Hematopoietic multipotent progenitor cell treated with erythropoietin and hydrocortisone succinate and interleukin-3 and kit ligand, for 4 days (in vitro differentiated cells): ENCODE measurements at places on chromosomes 2 and 18.

DNA sequence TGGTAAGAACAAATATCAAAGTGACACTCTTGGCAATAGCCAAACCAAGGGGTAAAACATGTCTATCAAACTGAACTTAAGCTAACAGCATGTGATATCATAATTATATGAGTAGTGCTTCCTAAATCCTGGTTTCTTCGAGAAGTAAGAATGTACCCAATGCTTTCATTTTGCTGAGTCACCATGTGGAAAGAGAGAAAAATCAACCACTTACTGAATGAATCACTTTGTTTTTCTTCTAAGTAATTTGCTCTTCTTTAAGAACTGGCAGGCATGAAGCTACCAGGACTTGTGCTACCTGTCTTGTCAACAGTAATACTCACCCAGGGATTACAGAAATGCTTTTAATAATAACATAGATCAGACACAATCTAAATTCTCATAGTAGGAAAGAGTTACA, 19.0 kb upstream of the DUSP19 start:
- peak; percentile 21 for DNase-seq

DNA sequence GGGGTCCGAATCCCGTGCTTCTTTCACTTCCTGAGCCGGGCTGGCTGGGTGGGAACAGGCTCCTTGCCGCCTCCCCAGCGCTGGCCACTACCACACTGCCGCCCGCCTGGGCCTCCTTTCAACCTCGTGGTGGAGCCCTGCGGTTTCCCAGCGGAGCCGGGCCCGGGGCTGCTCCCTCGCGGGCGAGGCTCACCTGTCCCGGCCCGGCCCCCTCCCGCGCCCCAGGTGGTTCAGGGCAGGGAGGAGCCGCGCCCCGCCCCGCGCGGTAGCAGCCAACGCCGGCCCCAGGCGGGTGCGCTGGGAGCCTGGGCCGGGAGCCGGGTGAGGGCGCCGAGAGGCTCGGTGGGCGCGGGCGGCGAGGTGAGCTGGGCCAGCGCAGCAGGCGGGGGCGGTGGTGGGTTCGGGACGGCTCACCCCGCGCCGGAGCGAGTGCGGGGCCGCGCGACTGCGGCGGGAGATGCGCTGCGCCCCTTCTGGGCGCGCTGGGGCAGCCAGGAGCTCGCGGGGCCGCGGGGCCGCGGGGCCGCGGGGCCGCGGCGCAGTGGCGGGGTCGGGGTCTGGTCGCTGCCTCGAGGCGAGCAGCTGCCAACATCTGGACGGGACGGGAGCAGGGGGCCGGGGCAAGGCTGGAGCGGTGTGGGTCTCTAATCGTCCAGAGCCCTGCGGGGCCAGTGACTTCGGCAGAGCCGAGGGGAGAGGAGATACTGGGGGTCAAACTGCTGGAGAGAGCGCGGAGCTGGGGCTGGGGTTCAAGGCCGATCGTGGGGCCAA, at the start of gene LYPD6B:
Gene LYPD6B, plus strand, starts transcription at position 258 of the 771 bp plus-strand sequence. CDS start 92,250 bp downstream, outside the sequence.
- DNase-seq: peak; percentile 21

GRCh38 chr18:47969816-47970215, 39.4 kb upstream of the SMAD2 start:
- no peak for DNase-seq

DNA sequence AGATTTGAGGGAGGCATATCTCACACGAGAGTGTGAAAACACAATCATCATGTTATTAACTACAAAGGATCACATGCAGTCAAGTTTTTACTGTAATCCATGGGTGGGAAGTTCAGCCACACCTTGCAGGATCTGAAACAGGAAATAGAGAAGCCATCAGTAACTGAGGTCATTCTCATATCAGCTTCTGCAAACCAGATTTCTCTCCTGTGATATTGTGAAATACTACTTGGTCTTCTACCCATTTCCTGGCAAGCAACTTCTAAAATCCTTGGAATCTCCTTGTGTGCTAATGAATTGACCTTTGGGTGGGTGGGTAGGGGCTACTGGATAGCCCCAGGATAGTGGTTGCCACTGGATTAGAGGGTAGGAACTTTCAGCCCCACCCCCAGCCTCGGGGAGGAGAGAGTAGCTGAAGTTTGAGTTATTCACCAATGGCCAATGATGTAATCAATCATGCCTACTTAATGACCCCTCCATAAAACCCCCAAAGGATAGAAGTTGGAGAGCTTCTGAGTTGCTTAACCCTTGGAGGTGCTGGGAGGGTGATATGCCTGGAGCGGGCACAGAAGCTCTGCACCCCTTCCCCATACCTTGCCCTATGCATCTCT, 25.6 kb upstream of the TGIF1 start:
- peak; percentile 21 for DNase-seq

DNA sequence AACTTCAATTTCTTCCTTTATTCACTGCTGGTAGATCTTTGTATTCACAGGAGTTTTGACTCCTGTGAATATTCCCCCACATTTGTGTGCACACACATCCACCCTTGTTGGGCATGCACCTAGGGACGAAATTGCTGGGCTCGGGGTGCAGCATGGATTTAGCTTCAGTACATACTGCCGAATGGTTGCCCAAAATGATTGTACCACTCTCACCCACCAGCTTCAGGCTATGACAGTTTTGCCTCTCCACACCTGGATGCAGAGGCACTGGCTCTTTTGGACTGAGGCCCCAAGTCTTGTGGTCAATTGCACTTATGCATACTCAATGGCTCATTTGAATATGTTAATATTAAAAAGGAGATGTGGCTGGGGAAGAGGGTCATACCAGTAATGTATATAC, 65.1 kb upstream of the ODC1 start:
- no peak for DNase-seq

- DNase-seq: peak; percentile 14
These were observed 8.5 kb downstream of the FAM117B start for GRCh38 chr2:202643012-202643858.

DNA sequence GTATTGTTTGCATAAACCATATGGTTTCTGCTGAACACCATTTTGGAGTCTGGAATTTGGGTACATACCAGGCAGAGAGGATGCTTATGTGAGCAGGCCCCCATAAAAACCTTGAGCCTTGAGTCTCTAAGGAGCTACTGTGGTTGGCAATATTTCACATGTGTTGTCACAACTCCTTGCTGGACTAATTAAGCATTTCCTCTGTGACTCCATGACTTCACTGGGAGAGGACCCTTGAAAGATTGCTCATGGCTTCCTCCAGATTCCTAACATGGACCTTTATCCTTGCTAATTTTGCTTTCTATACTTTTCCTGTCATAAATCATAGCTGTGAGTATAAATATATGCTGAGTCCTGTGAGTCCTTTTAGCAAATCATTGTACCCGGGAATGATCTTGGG, 7.6 kb upstream of the COQ10B start:
- DNase-seq: no peak

- no peak for DNase-seq
These were observed 47.8 kb downstream of the TEX51 start for GRCh38 chr2:126946318-126947102.

DNA sequence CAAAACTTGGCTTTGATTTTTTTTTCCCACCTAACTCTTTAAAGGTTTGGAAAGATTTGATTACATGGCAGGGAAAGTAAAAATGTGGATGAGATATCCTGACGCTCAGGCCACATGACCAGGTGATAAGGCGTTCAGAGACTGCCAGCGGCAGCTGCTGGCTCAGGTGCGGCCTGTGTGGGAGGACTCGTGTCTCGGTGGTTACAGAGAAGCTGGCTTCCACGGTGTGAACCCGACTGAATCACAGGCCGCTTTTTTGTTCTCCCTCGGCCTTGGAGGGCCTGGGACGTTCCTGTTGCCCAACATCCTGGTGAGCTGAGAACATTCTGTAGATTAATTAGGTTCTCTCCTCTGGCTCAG, 124.2 kb upstream of the ZNF516 start:
- DNase-seq: peak; percentile 23
